ENCODE measurements at places on chromosomes 5 and 9.
A peak's percentile ranks its signal among the peaks of the same experiment; 100 is the strongest.

- DNase-seq, result peak; percentile 73
Measured at GRCh38 chr9:129131300-129132145, 20.3 kb downstream of the PTPA start.

GRCh38 chr5:43315682-43316081 is 2.5 kb upstream of the HMGCS1 start:
- peak; percentile 42 for DNase-seq

DNA sequence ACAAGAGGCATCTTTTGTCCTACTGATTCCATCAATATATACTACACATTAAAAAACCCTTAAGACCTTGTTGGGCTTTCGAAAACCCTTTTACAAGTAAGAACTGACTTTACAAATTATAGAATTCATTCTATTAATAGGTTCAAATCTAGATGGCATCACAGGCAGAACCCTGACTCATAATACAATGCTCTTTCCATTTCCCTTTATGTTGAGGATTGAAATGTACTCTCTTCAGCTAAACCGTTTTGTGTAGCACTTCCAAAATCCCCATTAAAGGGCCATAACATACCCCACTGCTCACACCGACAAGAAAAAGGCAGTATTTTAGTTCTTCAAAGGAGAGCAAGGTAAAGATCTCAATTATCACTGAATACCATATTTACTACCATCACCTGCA is 11.2 kb downstream of the CSNK1A1 start:
- DNase-seq, result no peak

DNA sequence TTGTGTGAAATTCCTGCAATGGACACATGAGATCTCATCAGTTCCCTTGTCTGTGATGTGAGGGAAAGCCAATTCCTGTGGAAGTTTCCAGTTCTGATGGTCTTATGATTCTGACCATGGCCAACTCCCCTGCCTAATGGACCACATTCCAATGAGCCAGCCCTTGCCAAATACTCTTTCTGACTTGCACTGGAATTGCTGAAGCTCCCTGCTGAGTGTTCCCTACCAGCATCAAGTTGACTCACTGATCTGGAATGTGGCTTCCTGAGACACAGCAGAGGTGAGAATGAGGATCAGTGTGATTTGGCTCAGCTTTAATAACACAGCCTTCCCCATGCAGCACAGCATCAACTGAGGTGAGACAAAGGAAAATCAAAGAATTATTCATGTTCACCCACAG is 427.8 kb downstream of the KDM4C start:
- DNase-seq, result no peak

DNA sequence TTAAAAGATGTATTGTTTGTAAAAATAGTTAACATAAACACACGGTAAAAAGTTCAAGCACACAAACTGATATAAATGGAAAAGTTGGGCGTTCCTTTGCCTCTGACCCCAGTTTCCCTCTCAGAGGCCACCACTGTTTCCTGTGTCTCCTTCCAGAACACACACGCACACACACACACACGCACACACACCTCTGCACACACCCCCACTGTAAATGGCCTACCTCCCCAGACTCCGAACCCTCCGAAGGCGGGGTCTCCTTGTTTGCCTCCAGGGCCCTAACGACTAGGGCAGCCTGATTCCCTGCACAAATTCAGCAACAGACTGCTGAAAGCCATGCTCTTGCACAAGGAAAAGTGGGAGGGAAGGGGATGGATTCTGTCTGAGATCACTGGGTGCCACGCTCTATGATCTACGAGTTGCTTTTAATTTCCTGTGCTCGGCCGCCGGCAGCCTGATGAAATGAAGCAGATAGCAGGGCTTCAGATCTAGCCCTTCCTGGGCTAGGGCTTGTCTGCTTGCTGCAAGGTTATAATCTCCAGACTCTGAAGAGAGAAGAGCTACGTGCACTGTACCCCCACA is 184.0 kb upstream of the IL12B start:
- no peak for DNase-seq

GRCh38 chr9:116096853-116097252 is 56.7 kb upstream of the PAPPA start:
- no peak for DNase-seq

DNA sequence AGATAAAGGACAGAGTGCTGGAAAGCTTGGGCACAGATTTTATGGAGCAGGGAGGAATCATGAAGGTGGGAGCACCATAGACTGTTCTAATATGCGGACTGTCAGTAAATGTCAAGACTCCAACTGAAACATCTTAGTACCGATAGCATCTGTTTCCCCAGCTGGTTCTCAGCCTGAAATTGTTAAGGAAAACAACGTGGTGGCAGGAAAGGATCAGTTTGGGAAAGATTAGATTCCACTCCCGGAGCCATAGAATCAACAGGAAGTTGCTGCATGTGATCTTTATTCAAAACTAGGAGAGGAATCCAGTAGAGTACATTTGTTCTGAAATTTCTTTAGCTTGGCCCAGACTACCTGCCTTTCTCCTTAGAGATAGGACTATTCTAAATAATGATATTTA is 559.1 kb downstream of the CSNK1G3 start:
- no peak for DNase-seq

DNA sequence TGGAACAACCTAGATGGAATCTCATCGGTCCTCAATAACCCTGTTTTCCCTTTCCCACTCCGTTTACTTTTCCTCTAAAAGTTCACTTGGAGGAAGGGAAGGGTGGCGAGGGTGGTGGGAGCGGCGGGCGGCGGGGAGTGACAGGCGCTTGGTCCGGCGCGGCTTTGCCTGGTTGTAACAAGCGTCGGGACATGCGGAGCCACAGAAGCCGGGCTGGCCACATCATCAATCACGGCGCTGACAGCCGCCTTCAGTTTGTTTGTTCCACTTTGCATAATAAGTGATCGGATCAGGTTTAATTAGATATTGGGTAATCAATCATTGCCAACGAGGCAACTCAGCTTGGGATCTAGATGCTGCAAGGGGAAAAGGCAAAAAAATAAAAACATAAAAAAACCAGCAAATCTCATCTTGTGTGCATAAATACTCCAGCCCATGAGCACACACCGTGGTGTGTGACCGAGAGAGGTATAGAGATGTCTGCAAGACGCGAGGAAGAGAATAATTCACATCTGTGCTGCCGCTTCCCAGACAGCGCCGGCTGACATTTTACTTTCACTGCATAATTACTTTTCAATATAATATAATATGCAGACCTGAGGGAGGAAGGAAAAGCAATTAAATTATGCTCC is 396.2 kb upstream of the IRX4 start:
- DNase-seq, result no peak

- no peak for DNase-seq
Measured at GRCh38 chr9:123131258-123131657, 97.8 kb downstream of the GPR21 start.

DNA sequence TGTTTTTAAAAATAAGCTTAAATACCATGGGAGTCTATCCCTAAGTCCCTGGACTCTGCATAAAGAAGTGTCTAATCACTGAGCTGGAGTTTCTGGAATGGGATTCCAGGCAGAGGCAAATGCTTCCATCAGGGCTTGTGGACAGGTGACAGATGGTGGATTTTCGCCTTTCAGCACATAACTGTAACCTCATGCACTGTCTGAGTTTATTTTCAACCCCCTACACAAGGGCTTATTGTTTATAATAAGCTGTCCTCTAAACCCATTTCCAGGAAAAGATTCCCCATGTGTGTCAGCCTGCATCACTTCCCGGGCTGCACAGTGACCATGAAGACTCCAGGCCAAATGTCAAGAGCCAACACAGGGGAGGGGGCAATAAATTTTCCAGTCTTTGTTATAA is 264.0 kb downstream of the PIK3R1 start:
- DNase-seq, result no peak

DNA sequence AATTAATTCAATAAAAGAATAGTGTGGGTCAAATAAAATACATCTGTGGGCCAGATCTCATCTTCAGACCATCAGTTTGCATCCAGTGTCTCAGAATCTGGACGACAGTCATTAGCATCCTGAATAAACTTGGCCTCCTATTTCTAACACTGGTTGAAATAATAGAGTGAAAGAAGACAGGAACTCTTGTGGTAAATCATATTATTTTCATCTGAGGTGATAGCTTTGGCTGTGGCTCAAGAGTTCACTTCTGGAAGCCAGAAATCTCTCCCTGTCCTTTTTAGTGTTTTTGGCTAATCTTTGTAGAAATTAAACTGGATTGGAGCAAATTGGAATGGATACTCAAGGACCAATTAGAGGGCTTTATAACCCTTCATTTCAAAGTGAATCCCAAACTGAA is 63.4 kb upstream of the HMHB1 start:
- DNase-seq, result no peak

DNA sequence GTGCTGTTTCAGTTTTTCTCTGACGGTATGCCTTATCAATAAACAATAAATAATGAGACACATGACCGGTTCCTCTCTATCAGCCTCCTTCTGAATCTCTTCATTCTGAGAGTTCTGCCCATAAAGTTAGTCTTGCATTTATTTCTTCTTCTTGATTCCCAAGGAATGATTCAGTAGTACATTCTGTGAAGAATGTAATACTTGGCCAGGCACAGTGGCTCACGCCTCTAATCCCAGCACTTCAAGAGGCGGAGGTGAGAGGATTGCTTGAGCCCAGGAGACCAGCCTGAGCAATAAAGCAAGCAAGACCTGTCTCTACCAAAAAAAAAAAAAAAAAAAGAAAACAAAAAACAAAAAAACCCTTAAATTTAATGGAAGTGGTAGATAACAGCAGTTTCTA is 53.9 kb downstream of the PAM start:
- DNase-seq, result no peak
